ENCODE measurements at places on chromosomes 5 and 9.

DNA sequence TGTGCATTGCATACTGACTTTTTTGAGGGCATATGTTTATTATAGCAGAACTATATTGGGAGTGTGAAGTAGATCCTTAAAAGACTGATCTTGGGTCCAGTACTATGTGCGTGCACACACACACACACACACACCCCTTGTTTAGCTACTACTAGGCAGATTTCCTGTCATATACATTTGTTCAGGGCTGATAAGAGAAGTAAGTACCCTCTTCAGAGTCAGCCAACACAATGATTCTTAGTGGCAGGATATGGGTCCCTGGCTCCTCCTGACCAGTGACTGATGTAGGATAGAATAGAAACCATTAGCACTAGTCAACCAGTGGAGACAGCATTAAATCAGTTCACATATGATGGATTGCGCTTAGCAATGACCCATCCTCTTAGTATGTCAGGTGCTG is 76.2 kb upstream of the MIER3 start:
- DNase-seq, result no peak

- no peak for DNase-seq
These were observed 848.5 kb upstream of the WWC1 start for GRCh38 chr5:167442922-167443321.

DNA sequence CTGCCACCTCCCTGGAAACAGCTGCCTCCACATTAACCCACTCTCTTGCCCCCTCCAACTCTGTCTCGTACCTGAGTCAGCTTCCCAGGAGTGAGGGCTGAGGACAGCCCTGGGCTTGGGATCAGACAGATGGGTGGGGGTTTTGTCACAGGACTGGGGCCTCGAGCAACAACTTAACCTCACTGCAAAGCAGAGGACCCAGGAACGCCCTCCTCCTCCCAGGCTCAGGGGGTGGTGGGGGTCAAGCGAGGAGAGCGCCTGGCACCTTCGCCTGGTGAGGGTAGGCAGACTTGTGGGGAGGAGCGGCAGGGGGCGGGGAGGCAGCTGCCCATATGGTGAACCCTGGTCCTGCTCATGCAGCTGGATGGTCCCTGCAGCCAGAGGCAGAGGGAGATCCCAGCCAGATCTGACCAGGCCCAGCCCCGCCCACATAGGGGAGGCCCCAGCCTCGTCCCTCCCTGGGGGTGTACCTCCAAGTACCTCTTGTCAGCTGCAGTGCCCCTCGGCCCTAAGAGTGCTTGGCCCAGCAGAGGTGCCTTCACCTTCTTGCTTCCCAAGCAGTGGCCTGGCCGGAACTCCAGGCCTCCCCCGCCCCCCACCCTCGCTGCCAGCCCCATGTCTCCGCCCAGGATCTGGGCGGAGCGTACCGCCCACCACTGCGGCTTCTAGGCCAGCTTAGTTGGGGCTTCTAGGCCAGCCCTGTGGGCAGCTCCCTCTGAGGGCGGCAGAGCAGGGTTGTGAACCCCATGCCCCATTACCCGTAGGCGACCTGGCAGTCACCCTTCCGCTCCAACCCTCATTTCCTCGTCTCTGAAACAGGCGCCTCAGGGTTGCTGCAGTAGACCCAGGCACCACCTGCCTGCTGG is at the start of gene SARDH:
SARDH (minus strand) TSS at position 579 of the 866 bp plus-strand sequence. CDS start 4,179 bp downstream, outside the sequence.
- peak; percentile 56 for DNase-seq

DNA sequence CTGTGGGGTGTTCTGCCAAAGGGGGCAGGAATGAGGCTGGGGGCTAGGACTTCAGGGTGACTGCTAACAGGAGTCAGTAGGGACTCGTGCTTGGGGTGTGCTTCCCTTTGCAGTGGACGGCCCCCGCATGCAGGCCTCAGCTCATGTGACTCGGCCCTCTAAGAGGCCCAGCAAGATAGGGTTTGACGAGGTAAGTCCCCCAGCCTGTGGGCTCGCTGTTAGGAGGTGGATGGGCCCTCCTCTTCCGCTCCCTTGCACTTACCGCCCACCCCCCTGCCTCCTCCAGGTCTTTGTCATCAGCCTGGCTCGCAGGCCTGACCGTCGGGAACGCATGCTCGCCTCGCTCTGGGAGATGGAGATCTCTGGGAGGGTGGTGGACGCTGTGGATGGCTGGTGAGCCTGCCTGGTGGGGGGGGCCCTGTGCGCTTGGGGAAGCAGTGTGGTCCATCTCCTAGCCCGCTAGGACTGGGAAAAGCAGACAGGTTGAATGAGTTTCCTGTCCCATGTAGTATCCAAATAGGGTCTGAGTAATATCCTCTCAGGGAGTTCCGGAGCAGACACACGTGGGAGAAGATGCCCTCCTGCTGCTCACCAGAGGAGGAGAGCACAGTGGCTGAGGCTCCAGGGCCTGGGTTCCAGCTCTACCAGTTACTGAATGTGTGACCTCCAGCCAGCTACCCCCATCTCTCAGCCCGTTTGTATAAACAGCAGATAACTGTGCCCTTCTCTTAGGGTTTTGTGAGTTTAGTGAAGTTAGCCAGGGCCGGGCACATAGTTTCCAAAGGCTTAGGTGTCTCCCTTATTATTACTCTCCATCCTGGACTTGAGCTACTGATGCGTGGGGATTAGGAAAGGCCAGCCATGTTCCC is 8.2 kb downstream of the CERCAM start:
- no peak for DNase-seq

DNA sequence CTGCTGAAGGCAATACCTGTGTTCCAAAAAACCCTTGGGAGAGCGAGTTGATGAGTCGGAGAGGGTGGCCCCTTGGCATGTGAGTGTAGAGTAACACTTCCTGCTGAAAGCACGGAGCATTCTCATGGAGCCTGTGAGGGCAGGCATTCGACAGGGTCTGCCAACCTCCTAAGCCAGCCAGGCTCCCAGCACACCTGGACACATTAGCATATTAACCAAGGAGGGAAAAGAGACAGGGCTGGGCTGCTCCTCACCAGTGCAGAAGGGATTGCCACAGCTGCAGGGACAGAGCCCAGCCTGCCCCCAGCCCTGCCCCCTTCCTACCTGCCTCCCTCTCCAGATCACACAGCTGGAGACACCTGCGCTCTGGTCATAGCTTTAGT is 46.4 kb upstream of the SEMA4D start:
- no peak for DNase-seq

- no peak for DNase-seq
These were observed 3.4 kb downstream of the TLR4 start for GRCh38 chr9:117707561-117707960.

DNA sequence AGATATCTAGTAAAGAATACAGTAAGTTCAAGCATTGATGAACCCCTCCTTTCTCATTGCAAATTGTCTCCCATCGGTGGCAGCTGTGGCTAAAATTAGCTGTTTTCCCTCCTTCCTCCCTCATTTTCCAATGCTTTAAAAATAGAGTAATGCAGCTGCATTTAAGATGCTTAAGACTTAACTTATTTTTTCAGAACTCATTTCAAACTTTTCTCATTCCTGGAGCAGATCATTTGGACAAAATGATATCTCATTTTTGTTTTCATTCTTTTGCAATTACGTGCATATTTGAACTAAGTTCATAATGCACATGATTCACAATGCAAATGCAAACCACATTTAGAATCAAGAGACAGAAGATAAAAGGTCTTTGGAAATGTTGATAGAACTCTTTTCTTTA is 14.6 kb downstream of the HSPB3 start:
- DNase-seq, result no peak

GRCh38 chr9:81479573-81479972 is 209.8 kb downstream of the TLE1 start:
- DNase-seq, result no peak

GRCh38 chr5:137216976-137217598 is 282.0 kb downstream of the SPOCK1 start:
- no peak for DNase-seq

DNA sequence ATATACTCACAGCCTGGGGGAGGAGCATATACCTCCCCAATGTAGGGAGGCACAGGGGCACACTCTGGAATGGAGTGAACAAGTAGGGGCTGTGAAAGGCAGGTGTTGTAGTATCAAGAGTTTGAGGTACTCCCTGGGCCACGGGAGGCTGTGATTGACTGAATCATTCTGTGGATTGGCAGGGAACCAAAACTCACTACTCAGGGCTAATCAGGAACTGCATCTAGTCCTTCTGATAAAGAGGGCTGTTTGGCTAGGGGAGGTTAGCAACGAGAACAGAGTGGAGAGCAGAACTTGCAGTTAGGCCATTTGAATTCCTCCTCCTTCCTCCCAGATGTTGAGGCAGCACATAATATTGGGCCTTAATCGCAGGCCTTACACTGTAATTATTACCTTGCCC is 369.2 kb upstream of the MPDZ start:
- peak; percentile 24 for DNase-seq

DNA sequence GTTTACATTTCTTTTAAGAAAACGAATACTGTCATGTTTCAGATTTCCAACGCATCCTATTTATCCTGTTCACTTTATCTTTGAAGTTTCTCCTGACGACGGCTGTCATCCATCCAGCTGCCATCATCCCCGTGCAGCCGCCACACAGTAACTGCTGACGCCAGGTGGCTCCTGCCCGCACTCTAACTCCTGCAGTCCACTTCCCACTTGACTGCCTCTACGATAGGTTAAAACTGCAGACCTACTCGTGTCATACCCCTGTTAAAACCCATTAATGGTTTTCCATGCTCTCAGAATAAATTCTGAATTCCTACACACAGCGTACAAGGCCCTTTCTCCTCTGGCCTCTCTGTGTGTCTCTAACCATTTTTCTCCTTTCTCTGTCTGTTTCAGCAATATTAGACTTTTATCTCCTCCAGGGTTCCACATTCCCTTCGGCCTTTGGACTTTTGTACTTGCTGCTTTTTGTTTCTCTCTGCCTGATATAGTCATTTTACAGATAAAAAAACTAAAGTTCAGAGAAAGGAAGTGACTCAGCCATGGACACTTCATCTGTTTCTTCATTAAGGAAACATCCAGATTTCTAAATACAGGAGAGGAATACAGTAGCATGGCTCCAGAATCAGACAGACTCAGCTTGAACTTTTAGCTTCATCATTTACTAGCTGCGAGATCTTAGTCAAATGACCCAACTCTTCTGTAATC is 84.9 kb downstream of the ADAMTS12 start:
- no peak for DNase-seq

GRCh38 chr5:89308606-89309040 is 425.6 kb upstream of the MEF2C start:
- DNase-seq, result no peak

DNA sequence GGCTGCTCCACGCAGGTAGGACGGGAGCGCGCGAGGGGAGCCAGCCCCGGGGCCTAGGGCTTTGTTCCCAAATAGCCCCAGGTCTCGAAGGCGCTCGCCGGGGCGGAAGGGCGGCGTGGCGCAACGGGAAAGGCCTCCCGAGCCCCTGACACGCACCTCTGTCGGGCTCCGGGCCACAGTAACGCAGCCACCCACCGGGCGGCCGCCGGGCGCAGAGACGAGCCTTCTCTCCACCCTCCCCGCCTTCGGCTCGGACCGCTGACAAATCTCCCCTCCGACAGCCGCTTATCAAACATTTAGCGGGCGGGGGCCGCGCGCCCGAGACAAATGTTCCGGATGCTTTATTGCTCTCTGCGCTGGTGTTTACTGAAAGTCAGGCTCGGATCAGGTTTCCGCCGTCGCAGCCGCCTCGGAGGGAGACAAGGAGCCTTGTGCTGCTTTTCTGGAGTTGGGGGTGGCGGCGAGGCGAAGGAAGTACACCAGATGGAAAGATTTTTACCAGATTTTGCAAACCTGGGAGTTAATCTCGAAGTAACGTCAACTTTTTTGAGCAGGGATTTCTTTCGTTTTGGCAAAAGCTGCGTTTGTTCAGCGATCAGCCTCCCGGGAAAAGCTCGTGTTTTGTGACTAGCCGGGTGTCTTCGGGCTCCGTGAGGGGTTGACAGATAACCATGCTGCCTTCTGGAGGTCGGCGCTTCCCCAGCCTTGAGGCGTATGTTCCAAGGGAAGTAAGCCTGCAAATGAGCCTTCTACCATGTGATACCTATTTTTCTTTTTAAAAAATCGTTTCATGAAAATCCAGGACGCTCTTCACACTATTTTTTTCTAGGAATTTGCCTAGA is 950 bp downstream of the RGMB start:
- DNase-seq, result peak; percentile 40

GRCh38 chr9:107044872-107045271 is 181.9 kb downstream of the ZNF462 start:
- no peak for DNase-seq

DNA sequence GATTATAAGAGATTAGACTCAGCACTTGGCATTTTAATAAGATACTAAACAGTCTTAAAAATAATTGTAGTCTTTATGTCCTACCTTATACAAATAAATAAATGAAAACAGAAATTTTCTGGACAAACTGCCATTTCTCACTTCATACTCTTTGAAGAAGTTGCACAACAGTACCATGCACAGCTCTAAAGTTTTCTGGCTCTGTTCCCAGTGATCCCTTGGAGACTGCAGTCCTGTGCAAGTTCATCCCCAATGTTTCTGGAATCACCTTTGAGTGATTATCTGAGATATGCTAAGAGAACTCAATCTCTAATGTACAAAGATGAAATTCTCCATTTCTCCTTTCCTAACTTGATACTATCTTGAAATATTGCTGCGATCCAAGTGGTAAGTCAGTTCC is 330.4 kb upstream of the EDIL3 start:
- no peak for DNase-seq

GRCh38 chr9:117178596-117179375 is 236.1 kb downstream of the ASTN2 start:
- no peak for DNase-seq

DNA sequence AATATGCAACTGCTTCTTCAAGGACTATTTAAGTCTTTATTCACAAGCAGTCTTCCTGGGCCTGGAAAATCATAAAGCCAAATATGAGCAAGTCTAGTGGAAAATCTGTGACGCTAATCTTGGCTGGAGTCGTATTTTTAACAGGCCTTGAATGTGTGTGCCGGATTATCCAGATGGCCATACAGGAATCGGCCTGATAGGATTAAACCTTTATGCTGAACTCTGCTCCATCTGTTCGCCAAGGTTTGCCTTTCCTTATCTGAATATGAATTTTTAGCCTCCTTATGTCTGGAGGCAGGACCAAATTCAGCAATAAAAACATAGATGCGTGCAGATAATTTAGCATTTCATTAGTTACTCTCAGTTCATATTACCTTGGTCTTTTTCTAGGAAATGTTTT is 294.5 kb downstream of the EBF1 start:
- no peak for DNase-seq
